ENCODE measurements at places on chromosomes 13 and 19.

- DNase-seq, result no peak
These were observed 13.0 kb downstream of the YIPF2 start for GRCh38 chr19:10915130-10916091.

GRCh38 chr13:30061217-30061616 lies 210.8 kb upstream of the UBL3 start:
- no peak for DNase-seq

DNA sequence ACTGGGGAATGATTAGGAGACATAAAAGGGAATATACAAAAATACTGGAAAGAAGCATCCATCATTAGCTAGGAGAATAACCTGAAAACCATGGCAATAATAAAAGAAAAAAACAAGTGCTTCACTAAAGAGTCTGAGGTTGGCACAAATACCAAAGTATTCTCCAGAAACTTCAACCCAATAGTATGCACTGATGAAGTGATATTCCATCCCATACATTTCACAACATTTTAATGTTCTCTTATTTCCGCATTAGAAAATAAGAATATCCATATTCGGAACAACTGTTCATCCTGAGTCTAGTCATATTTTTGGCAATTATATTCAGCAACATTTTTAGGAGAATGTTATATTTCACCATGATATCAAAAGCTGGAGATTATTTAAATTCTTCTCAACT lies 116.2 kb downstream of the POSTN start:
- no peak for DNase-seq

DNA sequence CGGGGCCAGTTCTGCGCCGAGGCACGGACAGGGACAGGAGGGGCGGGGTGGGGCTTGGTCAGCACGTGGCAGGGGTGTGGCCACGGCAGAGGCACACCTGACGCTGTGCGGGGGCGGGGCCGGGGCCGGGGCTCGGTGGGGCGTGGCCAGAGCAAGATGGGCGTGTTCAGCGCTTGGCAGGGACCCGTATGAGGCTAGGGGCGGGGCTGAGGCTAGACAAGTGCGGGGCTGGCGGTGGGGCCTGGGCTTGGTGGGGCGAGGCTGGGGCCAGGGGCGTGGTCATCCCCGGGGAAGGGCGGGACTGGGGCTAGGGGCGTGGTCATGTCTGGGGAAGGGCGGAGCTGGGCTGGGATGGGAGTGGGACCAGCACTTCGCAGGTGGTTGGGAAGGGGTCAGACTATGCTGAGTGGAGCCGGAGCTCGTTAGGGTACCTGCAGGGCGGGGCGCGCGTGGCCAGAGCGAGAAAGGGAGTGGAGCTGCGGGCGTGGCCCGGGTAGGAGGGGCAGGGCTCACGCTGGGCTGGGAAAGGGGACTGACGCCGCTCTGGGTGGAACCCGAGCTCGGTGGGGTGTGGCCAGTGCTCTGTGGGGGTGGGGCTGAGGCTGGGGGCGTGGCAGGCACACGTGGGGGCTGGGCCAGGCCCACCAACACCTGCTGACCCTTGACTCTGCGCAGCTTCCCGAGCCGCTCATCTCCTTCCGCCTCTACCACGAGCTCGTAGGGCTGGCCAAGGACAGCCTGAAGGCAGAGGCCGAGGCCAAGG lies 12.8 kb downstream of the POLR2E start:
- peak; percentile 80 for DNase-seq

GRCh38 chr13:59542303-59542702 lies 621.4 kb downstream of the DIAPH3 start:
- DNase-seq, result no peak

- DNase-seq, result no peak
These were observed 8.2 kb downstream of the ZNF805 start for GRCh38 chr19:57248646-57249045.

DNA sequence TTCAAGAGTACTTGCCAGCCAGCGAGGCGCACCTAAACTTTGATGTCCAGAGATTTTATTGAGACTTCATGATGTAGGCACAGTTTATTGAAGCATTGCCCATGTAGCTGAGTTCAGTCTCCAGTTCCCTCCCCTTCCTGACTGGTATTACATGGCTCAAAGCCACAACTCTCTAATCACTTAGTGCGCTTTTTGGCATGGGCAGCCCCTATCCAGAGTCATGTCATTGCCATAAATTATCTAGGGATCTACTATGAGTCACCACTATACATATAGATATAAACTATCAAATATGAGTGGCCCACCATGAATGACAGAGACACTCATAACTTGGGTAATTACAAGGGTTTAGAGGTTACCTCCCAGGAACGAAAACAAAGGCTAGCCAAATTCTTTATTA lies 7.7 kb downstream of the ZNF614 start:
- DNase-seq, result no peak

- DNase-seq, result no peak
These were observed 242.9 kb upstream of the DACH1 start for GRCh38 chr13:72109863-72110262.

GRCh38 chr19:12689012-12689411 lies 1.2 kb downstream of the GNG14 start:
- DNase-seq, result no peak

GRCh38 chr13:92315265-92315664 lies 911.3 kb upstream of the GPC6 start:
- no peak for DNase-seq

DNA sequence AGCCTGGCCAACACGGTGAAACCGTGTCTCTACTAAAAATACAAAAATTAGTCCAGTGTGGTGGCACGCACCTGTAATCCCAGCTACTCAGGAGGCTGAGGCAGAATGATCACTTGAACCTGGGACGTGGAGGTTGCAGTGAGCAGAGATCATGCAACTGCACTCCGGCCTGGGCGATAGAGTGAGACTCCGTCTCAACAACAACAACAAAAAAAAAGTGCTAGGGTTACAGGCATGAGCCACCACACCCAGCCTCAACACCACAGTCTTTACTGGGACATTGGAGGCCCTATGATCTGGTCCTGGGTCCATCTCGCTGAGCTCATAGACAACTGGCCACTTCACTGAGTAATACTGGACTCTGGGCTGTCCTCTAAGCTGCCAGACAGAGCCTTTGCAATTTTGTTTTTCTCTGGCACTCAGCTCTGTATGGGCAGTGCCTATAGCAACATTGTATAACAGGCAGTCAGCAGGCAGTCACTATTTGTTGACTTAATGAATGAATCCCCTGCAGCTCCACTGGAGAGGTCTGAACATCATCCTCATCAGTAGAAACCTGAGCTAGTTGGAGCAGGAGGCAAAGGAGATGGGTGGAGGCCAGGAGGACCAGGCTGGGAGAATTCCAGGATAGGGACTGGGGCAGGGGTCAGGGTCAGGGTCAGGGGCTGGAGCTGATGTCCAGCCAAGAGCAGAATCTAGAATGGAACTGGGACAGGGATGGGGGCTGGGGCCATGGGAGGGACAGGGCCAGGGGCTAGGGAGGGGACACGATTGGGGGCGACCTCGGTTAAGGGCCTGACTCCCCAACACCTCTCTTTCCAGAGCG lies 8.1 kb downstream of the BLOC1S3 start:
- DNase-seq, result no peak
